Muscle of leg (tissue), 16 donors: ENCODE measurements at places on chromosomes 7 and 10. TPM values are rescaled to one million over a fixed set of nuclear protein-coding genes. Genes with fewer than 3 reads are reported as not detected.

Gene LRRN3
- 10.1 TPM for total RNA-seq

Gene GNGT1
- total RNA-seq: not detected

Gene INSIG1
- total RNA-seq: 18.7 TPM

Gene GRID2IP
- 0.09 TPM for total RNA-seq

Gene MYOZ1
- total RNA-seq: 552 TPM

Gene CYP2C19
- not detected for total RNA-seq

Gene SPOCK2
- total RNA-seq: 3.7 TPM

Gene POLR2J
- total RNA-seq: 45.7 TPM

Gene FBXL13
- total RNA-seq: 0.71 TPM

Gene HOXA9
- 16.6 TPM for total RNA-seq

Gene CAMK2B
- 5.9 TPM for total RNA-seq

Gene KCNK18
- total RNA-seq: not detected

Gene LHFPL3
- not detected for total RNA-seq

Gene ENTPD7
- 4.8 TPM for total RNA-seq

Gene STOX1
- 2.7 TPM for total RNA-seq

Gene CNNM1
- total RNA-seq: 0.04 TPM

Gene MRLN
- total RNA-seq: 254 TPM

Gene SKAP2
- 6.9 TPM for total RNA-seq

Gene PCLO
- 0.27 TPM for total RNA-seq

Gene NUDT13
- total RNA-seq: 2.0 TPM

Gene TCAF2
- total RNA-seq: 9.4 TPM

Gene TAF6
- total RNA-seq: 14.1 TPM

Gene MDH2
- 59.8 TPM for total RNA-seq

Gene FOXI2
- 0.09 TPM for total RNA-seq

Gene BEND7
- total RNA-seq: 5.6 TPM

Gene SGCE
- total RNA-seq: 150 TPM

Gene ZNF783
- total RNA-seq: 11.8 TPM

Gene CASP2
- total RNA-seq: 12.1 TPM

Gene ZPBP
- not detected for total RNA-seq

Gene STEAP2
- 7.1 TPM for total RNA-seq

Gene CDC14C
- total RNA-seq: 0.04 TPM

Gene CUEDC2
- total RNA-seq: 44.9 TPM

Gene TMEM178B
- total RNA-seq: 0.62 TPM
